ENCODE measurements at places on chromosomes 6 and 20.

DNA sequence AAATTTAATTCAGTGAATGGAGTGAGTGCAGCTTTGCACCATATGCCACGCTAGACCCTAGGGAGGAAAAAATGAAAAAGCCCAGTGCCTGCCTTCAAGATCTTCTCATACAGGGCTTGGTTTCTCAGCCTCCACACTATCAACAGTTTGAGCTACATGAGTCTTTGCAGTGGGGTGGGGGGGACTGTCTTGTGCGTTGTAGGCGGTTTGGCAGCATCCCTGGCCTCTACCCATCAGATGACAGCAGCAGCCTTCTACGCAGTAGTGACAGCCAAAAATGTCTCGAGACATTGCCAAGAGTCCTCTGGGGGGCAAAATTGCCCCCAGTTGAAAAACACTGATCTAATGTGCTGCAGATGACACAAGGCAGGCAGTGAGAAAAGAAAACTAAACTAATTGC, 6.2 kb downstream of the CDH22 start:
- DNase-seq: no peak

- DNase-seq: no peak
These were observed 298.1 kb downstream of the LAMA2 start for GRCh38 chr6:129181001-129181400.

- no peak for DNase-seq
These were observed 5.8 kb downstream of the HMGA1 start for GRCh38 chr6:34242252-34243130.

- no peak for DNase-seq
These were observed 994 bp downstream of the FOXC1 start for GRCh38 chr6:1610497-1611321.

- no peak for DNase-seq
These were observed 65.2 kb downstream of the HFE start for GRCh38 chr6:26152226-26153101.
